Stimulated activated CD4-positive, alpha-beta T cell treated with anti-CD3 and anti-CD28 coated beads, Interleukin-15, amount 100 ng/mL, for 48 hours (primary cell): ENCODE measurements at places on chromosomes 5 and 9.

DNA sequence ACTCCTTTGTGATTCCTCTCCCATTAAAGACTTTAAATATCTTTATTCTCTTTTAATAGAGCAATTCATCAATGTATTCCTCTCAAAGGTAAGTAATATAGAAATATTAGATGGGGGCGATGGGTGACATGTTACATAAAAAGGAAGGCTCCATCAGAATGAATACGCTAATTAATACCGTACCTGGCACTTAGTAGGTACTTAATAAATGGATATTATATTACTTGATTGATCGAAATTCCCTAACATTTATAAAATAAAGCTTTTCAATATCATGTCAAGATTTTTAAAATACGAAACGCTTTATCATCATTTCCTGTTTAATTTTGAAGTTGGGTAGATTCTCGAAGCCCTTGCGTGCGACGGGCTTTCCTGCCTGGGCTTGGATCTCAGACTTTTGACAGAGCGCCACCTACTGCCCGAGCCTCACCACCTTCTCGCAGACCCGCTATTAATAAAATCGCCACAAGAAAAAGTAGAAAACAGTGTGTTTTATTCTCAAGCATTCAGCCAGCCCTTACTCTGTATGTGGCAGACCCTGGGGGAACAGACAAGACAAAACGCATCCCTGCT lies 99.4 kb downstream of the C5orf15 start:
- DNase-seq = peak; percentile 68

- DNase-seq = no peak
These were observed 88.7 kb downstream of the UGCG start for GRCh38 chr9:111985315-111985714.

DNA sequence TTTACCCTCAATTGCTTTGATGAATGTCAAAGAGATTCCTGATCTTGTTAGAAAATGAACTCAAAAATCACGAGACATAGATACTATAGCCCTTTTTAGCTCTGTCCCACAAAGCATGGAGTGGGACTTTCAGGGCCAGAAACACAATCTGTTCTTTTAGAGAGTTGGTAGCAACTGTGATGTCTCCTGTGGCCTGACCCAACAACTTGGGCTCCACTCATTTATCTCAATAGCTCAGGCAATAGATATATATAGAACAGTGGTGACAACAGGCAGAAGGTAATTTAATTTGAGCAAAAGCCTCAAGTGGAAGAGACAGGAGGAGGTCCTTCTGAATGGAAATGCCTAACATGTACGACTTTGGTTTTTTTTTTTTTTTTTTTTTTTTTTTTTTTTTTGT lies 25.2 kb downstream of the TLR4 start:
- DNase-seq = no peak

- no peak for DNase-seq
These were observed 84.6 kb downstream of the HMHB1 start for GRCh38 chr5:143896516-143896915.

- no peak for DNase-seq
These were observed 597.0 kb downstream of the EBF1 start for GRCh38 chr5:158502686-158503085.

DNA sequence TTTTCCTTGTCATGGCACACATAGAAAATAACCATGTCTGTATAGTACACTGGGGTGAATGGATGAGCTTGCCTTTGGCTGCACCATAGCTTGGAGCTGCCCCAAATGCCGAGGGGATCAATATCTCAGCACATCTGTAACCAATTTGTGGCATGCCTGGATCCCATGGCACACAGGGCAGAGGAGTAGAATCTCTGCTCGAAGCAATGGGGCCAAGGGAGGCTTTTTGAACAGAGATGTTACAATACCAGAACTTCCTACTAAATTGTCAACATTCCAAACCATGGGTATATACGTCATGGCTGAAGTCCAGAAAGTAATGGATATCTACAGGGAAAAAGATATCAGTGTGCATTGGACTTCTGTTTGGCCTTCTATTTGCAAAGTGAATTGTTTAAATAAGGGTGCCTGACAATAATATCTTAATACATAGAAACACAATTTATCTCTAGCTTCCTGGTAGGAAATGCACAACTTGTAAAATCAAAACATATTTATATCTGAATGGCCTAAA lies 39.0 kb downstream of the ESM1 start:
- DNase-seq = no peak

GRCh38 chr9:35484406-35484805 lies 5.5 kb upstream of the RUSC2 start:
- no peak for DNase-seq

- no peak for DNase-seq
These were observed 2.5 kb downstream of the FAM169A start for GRCh38 chr5:74863726-74864125.

GRCh38 chr5:111478266-111478665 lies 34.1 kb downstream of the STARD4 start:
- DNase-seq = no peak

DNA sequence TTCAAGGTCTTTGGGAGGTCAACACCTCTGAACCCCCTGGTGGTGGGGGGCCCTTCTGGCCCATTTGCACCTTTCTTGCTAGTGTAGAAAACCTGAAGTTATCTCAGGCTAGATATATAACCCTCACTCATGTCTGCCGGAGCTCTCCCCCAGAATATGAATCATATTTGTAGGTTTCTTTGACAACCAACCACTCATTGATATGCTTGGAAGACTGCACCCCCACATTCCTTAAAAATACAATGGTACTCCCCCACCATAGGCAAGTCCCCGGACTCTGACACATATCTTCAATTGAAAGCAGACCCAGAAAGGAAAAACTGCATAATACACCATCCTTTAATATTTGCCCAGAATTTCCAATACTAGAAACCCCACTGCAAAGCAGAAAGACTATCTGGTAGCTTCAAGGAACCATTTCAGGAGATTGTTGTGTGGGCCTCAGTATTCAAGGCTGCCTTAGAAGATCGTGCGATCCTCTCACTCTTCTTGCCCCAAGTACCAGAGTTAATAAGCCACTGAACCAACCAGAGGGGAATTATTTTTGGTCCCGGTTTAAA lies 978 bp upstream of the UBE2B start:
- no peak for DNase-seq

DNA sequence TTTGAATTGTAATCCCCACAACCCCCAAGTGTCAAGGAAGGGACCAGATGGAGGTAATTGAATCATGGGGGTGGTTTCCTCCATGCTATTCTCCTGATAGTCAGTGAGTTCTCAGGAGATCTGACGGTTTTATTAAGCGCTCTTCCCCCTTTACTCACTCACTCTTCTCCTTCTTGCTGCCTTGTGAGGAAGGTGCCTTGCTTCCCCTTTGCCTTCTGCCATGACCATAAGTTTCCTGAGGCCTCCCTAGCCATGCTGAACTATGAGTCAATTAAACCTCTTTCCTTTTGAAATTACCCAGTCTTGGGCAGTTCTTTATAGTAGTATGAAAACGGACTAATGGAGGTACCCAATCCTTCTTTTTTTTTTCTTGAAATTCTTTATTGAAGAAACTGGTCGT lies 2.2 kb upstream of the CEP120 start:
- DNase-seq = no peak

DNA sequence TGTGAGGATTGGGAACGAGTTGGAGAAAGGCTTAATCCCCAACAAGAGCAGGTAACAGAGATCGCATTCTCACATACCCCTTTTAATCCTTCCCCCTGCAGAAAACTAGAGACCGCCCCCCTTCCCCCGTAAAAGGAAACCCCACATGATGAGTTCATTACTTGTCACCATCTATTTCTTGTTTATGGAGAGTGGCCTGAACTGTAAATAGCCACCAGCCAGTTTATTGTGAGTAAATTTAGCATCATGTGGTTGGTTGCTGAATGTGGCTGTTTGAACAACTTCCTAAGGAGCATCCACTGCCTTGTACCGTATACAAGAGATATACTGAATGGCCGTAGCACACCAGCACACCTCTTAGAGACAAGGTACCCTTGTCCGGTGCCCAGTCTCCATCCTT lies 62.1 kb downstream of the TJP2 start:
- no peak for DNase-seq

DNA sequence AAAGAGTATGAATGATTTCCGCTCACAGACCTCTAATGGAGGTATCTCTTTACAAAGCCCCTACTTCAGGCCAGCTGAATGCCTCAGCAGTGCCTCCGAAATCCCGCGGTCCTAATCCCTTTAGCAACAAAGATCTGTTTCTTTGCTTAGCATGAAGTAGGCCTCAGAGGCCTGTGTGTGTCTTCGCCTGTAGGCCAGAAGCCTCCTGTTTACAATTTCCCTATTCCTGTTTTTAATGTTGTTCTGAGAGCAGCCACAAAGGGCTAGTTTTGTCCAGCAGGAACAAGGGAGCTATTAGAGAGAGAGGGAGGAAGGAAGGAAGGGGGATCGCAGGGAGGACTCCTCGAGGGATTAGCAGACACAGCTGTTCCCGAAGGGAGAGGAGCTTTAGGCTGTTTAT lies 166.4 kb upstream of the SPRY4 start:
- DNase-seq = no peak

DNA sequence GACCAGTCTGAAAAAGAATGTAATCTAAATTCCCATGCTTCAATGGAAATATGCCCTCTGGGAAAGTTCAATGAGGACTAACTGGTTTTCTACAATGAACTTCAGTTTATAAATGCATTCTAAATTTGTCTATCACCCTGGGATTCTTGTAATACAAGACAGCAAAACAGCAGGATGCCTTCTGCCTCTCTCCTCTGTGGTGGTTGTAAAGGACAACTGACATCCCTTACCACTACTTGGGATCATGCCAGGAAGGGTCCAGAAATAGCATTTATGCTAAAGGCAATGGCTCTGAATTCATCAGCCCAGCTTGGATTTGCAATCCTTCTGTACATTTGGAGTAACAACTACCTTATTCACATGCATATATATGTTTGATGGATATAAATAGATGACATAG lies 97.3 kb upstream of the ADAMTS16 start:
- no peak for DNase-seq

DNA sequence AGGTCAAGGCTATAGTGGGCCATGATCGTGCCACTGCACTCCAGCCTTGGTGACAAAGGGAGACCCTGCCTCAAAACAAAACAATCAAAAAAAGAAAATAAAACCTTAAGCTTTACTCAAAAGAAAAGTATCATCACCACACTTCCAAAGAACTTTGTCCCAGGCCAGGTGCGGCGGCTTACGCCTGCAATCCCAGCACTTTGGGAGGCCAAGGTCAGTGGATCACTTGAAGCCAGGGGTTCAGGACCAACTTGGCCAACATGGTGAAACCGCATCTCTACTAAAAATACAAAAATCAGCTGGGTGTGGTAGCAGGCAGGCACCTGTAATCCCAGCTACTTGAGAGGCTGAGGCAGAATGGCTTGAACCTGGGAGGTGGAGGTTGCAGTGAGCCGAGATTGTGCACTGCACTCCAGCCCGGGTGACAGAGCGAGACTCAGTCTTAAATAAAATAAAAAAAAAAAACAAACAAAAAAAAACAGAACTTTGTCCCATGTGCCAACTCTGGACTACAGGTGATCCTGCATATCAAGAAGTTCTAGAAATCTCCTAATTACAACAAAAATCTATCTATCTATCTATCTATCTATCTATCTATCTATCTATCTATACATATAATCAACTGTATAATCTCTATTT lies 19.7 kb downstream of the CLINT1 start:
- no peak for DNase-seq

DNA sequence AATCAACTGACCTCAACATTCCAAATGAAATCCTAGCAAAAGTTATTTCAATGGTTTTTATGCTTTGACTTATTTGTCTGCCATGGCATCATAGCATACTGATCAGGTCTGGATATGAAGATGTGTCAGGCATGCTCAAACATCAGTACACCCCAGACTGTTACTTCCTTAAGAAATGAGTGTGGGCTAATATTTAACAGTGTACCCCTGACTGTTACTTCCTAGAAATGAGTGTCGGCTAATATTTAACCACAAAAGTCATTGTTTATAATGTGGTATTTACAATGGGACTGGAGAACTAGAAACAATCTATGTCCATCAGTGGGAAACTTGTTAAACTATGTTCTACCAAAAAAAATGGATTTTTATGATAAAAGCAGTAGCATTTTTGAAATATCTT lies 38.1 kb upstream of the HNRNPA0 start:
- DNase-seq = no peak

- DNase-seq = no peak
These were observed 46.6 kb upstream of the JAK2 start for GRCh38 chr9:4938496-4938895.
